ENCODE measurements at places on chromosomes 5 and 9.

GRCh38 chr5:36664766-36665165 lies 58.4 kb downstream of the SLC1A3 start:
- no peak for DNase-seq

GRCh38 chr5:127324756-127325155 lies 34.2 kb downstream of the MEGF10 start:
- no peak for DNase-seq

DNA sequence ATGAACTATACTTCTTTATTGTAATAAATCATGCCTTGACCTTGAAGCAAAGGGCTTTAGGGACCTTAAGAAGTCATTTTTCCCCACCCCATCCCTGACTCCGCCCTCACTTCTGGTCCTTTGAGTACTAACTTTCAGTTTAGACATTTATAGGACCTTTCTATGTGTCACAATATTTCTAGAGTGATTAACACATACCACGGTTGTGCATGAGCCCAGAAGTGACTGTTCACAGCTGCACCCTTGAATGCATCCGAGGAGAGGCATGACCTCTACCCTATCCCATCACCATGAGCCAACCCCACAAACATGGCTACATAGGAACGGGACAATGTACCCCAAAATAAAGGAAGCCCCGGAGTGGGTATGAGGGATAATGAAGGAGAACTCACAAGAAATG lies 160.3 kb downstream of the HSD17B3 start:
- DNase-seq: no peak

- no peak for DNase-seq
Measured at GRCh38 chr9:110999379-110999778, 38.9 kb downstream of the LPAR1 start.

- peak; percentile 85 for DNase-seq
Measured at GRCh38 chr9:26326563-26326962, 566.0 kb downstream of the CAAP1 start.

GRCh38 chr9:108001237-108001636 lies 511.7 kb upstream of the KLF4 start:
- DNase-seq: no peak
